ENCODE measurements at places on chromosomes 4 and X.
A peak's percentile ranks its signal among the peaks of the same experiment; 100 is the strongest.

- no peak for DNase-seq
Observed at GRCh38 chr4:64774626-64775025, 365.4 kb upstream of the TECRL start.

DNA sequence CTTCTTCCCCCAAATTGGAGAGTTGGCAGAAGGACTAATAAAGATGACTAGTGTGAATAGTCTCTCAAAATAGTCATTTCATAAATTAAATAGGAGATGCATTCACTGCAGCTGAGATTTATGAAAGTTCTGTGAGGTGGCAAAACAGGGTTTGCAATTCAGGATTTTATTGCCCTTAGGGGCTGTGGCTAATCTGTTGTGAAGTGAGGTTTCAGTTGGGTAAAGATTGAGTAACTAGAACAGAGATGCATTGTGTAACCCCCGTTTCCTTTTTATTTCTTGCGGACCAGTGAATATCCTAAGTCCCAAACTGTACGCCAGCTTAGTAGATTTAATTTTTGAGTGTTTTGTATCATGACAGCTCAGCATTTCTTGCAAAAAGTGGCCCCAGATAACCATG, 16.2 kb upstream of the SCRG1 start:
- no peak for DNase-seq

GRCh38 chr4:123952530-123953274, 556.1 kb downstream of the SPRY1 start:
- no peak for DNase-seq

DNA sequence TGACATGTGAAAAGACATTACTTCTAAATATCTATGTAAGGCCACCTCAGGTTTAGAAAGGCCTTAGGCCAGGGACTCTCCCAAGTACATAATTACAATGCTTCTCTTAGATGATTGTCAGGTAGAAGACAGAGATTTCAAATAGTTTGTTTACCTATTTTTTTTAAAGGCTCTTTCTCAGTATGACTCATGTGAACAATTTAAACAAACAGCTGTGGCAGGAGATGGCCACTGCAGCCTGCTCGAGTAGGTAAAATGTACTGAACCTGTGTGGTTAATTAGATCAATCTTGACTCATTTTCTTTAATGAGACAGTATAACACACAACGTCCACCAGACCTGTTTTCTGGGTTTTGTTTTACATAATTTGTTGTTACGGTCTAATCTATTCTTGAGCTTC, 50.2 kb downstream of the LEF1 start:
- no peak for DNase-seq

- DNase-seq: peak; percentile 51
Observed at GRCh38 chrX:119690921-119691716, 1.8 kb downstream of the SEPTIN6 start.

- DNase-seq: peak; percentile 83
Observed at GRCh38 chr4:25913851-25914669, at the start of gene SMIM20. SMIM20 (plus strand) TSS chr4:25914220; CDS start chr4:25914314, 94 bp downstream.

GRCh38 chr4:1582227-1582626, 101.9 kb downstream of the FAM53A start:
- no peak for DNase-seq

DNA sequence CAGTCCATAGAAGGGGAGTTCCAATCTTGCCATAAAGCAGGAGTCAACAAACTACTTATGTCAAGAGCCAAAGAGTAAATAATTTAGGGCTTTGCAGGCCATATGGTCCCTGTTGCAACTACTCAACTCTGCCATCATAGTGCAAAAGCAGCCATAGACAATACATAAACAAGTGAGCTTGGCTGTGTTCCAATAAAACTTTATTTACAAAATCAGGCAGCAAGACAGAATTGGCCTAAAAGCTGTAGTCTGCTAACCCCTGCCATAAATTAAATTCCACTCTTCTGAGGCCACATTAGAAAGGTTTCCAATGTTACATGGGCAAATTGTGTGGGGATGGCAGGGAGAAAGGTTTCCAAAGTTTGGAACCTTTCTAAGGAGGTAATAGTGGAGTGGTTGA, 14.7 kb downstream of the TRMT2B start:
- no peak for DNase-seq

DNA sequence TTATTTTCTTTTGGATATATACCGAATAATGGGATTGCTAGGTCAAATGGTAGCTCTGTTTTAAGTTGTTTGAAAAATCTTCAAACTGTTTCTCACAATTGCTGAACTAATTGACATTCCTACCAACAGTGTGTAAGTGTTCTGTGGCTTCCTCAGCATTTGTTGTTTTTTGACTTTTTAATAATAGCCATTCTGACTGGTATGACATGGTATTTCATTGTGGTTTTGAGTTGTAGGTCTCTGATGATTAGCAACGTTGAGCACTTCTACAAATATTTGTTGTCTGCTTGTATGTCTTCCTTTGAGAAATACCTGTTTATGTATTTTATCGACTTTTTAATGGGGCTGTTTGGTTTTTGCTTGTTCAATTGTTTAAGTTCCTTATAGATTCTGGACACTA, 680.1 kb upstream of the GRIA3 start:
- no peak for DNase-seq

DNA sequence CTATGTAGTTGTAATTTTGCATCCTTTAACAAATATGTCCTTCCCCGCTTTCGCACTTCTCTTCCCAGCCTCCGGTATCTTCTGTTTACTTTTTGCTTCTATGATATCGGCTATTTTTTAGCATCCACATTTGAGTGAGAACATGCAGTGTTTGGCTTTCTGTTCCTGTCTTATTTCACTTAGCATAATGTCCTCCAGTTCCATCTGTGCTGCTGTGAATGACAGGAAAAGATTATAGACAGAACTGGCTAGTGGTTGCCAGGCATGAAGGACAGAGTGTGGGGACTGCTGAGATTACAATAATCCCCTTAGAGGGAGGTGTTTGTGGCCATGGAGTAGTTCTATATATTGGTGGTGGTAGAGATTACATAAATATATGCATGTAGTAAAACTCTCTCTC, 588.6 kb downstream of the NLGN4X start:
- no peak for DNase-seq

DNA sequence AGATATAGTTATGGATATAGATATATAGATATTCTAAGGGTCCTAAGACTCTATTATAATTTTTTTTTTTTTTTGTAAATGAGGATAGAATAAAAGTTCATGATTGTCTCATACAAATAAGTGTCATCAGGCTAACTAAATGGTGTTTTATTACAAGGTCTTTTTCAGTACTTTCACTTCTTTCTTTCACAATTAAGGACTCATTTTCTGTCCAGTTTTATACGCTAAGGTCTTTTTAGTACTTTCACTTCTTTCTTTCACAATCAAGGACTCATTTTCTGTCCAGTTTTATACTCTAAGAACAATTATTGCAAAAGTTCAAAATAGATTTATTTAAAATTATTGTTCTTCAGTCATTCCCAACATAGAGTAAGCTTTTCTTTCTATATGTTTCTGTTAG, 32.7 kb downstream of the RUFY3 start:
- no peak for DNase-seq

- no peak for DNase-seq
Observed at GRCh38 chr4:77073981-77074380, 1.8 kb downstream of the CCNI start.

DNA sequence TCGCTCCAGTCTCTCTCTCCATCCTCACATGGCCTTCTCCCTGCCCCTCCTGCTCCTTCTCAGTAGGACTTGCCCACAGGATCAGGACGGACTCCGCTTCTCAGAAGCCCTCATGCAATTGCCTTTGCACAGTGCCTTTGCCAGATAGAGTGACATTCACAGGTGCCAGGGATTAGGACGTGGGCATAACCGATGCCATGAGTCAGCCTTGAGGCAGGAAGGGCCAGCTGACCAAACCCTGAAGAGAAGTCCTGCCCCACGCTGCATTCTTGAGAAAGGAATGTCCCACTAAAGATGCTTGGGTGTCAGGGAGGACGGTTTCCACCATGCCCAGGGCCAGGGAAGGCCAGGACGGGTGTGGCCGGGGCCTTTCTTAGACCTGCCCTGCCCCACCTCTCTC, 6.6 kb upstream of the GRPEL1 start:
- DNase-seq: no peak

DNA sequence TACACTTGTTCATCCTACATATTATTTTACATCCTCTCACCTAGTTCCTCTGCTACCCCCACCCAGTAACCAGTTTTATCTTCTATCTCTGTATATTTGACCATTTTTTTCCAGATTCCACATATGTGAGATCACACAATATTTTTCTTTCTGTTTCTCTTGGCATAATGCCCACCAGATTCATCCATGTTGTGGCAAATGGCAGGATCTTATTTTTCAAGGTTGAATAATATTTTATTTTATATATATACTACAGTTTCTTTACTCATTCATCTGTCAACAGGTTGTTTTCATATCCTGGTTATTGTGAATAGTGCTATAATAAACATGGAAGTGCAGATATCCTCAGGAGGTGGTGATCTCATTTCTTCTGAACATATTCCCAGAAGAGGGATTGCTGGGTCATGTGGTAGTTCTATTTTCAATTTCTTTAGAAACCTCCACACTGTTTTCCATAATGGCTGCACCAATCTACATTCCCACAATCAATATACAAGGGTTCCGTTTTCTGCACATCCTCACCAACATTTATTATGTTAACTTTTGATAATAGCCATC, 48.2 kb downstream of the THAP9 start:
- DNase-seq: no peak

DNA sequence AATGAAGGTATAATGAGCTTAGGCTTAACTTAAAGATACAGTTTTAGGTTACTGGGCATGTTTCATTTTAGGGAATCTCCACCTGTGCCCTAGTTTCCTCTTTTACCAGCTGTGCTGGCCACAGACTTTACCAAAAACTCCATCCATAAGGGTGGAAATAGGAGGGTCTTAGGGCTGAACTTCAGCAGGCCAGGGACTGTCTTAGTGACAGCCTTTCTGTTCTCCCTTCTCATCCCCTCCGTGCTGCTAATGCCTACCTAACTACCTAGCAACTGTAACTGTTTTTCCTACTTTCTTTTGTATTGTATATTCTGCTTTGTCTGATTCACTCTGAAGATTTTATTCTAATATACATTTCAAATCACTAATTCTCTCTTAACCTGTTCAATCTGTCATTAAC, 1375.3 kb downstream of the PCDH18 start:
- no peak for DNase-seq

DNA sequence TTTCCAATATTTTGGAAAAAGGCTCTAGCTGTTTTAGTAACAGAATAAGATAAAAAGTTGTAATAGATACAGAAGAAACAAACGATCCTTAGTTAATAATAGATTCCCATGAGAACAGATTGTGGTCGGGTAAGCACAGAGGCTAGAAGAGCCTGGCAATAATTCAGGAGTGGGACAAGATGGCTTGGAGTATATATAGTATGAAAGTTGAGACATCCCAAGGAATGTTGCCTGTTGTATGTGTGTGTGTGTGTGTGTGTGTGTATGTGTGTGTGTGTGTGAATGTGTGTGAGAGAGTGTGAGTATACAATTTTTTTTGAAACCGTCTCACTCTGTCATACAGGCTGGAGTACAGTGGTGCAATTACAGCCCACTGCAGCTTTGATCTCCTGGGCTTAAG, 150.7 kb downstream of the PDGFC start:
- no peak for DNase-seq

DNA sequence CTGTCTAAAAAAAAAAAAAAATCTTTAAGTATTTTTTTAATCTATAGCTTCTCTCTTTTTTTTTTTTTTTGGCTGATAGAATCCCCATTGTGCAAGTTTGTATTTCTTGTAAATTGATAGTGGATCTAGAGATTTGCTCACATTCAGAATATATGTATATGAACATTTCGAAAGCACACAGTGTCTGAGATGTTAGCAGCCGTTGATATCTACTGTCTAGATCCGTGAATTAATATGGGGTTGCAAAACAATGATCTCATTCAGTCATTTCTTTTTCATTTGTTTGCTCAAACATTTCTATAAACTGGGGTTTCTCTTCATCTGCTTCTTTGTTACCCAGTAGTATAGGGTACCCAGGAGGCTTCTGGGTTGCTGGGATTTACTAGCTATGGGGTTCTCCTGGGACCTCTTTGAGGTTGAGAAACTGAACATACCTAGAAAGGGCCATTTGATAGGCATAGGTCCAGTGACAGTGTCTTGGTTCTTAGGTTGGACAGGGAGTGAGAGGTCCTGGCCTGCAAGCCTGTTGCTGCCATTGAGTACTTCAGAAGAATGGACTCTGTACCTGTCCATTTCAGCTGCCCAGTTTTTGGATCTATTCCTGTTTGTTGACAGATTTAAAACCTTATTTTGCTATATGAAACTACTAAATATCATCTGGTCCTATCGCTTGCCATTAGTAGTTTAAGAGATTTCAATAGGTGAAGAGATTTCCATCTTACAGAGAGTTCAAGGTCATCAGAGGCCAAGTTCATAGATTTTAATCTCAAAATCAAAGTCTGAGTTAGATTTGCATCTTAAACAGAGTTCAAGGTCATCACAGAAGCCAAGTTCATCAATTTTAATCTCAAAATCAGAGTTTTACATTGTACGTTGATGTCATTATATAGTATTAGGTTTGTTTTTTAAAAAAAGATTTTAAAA, 50.8 kb downstream of the WWC2 start:
- no peak for DNase-seq

GRCh38 chr4:44616621-44617020, 34.8 kb downstream of the YIPF7 start:
- DNase-seq: no peak

DNA sequence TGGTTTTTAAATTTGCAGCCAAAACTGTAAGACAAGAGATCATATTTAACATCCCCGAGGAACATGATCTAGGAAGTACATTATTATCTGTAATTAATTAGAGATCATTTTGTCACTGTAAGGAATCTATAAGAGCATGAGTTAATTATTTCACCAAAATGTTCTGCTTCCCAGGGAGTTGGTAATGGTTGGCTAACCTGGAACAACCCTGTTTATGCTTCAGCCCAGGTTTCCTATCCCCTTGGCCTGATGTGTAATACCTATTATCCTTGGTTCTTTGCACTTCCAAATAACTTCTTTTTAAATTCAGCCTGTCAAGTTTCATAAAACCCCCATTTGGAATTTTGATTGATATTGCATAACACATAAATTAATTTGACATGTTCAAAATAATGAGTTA, 6.4 kb upstream of the MTNR1A start:
- no peak for DNase-seq

- DNase-seq: no peak
Observed at GRCh38 chr4:3835527-3836405, 69.6 kb downstream of the ADRA2C start.

DNA sequence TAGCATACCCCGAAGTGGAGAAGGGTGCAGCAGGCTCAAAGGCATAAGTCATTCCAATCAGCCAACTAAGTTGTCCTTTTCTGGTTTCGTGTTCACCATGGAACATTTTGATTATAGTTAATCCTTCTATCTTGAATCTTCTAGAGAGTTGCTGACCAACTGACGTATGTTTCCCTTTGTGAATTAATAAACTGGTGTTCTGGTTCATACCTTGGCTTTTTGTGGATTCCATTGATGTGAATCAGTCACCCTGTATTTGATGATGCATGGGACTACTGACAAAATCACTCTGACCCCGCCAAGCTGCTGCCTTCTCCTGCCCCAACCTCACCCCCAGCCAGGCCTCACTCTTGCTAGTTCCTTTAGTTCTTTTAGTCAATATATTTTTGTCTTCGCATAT, 32.7 kb downstream of the F9 start:
- no peak for DNase-seq

- no peak for DNase-seq
Observed at GRCh38 chrX:24963823-24964222, 51.9 kb downstream of the ARX start.

Data from activated T-cell treated with anti-CD3 and anti-CD28 coated beads for 4 hours (primary cell).